ENCODE measurements at places on chromosomes 12 and 14. TPM values are rescaled to one million over a fixed set of nuclear protein-coding genes. Genes with fewer than 3 reads are reported as not detected.

The OR4E1 gene
- total RNA-seq = not detected

The CFAP54 gene
- 0.29 TPM for total RNA-seq

The GPR84 gene
- not detected for total RNA-seq

The CLEC1A gene
- 3.3 TPM for total RNA-seq

The TSPAN11 gene
- total RNA-seq = 2.9 TPM

The LRFN5 gene
- total RNA-seq = not detected

The NOVA1 gene
- total RNA-seq = 8.9 TPM

The SLC6A12 gene
- total RNA-seq = 0.62 TPM

The LBHD2 gene
- not detected for total RNA-seq

The ING4 gene
- 22.7 TPM for total RNA-seq

Data from heart right ventricle (tissue), 16 donors.